ENCODE measurements at places on chromosomes 3 and 15.

- DNase-seq = peak; percentile 54
These were observed 24.3 kb downstream of the VIPR1 start for GRCh38 chr3:42526616-42527367.

- DNase-seq = no peak
These were observed 624 bp downstream of the AKAP13 start for GRCh38 chr15:85380812-85381642.

- DNase-seq = no peak
These were observed 29.7 kb downstream of the VGLL3 start for GRCh38 chr3:86961297-86961696.

DNA sequence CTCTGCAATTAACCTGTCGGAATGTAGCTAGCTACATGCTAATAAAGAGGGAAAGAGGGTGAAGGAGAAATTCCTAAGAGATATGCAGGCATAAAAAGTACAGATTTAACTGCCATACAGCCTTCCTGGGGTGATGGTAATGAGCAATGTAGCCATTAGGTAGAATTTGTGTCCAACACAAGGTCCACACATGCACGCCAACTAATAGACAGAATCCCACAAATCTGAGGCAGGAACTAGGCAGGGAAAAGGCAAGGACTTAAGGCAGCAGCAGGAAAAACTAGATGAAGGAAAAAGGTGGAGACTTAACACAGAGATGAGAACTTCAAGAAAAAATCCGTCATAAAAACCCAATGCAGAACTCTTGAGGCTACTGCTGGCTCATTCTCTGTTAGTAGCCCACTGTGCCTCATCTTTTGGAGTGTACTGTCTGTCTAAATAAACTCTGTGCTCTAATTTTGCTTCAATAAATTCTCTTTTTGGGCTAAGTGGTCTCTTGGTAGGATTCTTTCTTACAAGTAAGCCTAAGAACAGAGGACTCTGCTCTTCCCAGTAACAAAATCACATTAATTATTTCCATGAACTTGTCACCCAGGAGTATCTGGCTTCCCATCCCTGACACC is 81.5 kb downstream of the BTLA start:
- DNase-seq = no peak

- no peak for DNase-seq
These were observed 82.3 kb downstream of the CHSY1 start for GRCh38 chr15:101169495-101170071.

- no peak for DNase-seq
These were observed 6.4 kb downstream of the RNF13 start for GRCh38 chr3:149819432-149819831.

GRCh38 chr3:3109407-3110298 is 521 bp downstream of the IL5RA start:
- DNase-seq = no peak

- DNase-seq = no peak
These were observed 1.1 kb downstream of the PLSCR2 start for GRCh38 chr3:146468234-146468633.

- DNase-seq = no peak
These were observed 395.2 kb downstream of the TUSC7 start for GRCh38 chr3:117104792-117105191.

GRCh38 chr3:23594066-23594465 is 211.7 kb upstream of the UBE2E1 start:
- no peak for DNase-seq

DNA sequence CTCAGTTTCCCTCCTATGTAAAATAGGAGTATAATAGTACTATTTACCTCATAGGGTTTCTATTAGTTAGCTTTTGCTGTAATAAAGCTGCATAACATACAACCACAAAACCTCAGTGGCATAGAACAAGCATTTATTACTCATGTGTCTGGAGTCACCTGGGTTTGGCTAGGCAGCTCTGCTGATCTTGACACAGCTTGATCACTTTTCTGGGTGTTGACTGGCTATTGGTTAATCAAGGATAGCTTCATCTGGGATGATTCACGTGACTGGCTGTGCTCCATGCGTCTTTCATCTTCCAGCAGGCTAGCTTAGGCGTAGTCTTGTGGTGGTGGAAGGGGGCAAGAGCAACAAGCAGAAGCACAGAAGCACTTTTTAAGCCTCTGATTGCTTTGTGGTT is 112.6 kb downstream of the SQOR start:
- DNase-seq = no peak

Measured in WERI-Rb-1 (cell line).